ENCODE measurements at places on chromosomes 16 and 17.

DNA sequence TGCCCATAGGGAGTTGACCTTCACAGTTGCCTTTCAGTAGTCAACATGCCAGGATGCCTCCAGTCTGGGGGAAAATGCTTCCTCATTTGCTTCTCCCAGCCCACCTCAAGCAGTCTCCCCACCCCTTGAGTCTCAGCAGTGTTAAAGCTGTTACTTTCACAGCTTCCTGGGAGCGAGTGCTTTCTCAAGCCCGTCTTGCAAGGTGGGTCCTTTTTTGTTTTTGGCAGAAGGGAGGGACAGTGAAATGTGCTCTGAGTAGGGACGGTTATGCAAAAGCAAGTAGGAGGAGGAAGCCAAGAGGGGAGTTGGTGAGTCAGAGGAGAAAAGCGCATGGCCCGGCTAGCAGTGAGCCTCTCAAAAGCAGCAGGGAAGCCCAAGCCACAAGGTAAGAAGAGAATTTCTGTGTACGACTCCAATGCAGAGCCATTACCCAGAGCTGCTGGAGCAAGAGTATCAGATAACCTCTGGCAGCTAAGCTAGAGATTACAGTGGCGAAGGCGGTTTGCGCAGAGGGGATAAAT lies at the start of gene CHST4:
CHST4 (plus strand) TSS at position 316 of the 521 bp plus-strand sequence. CDS start 10,252 bp downstream, outside the sequence.
- DNase-seq, result no peak

DNA sequence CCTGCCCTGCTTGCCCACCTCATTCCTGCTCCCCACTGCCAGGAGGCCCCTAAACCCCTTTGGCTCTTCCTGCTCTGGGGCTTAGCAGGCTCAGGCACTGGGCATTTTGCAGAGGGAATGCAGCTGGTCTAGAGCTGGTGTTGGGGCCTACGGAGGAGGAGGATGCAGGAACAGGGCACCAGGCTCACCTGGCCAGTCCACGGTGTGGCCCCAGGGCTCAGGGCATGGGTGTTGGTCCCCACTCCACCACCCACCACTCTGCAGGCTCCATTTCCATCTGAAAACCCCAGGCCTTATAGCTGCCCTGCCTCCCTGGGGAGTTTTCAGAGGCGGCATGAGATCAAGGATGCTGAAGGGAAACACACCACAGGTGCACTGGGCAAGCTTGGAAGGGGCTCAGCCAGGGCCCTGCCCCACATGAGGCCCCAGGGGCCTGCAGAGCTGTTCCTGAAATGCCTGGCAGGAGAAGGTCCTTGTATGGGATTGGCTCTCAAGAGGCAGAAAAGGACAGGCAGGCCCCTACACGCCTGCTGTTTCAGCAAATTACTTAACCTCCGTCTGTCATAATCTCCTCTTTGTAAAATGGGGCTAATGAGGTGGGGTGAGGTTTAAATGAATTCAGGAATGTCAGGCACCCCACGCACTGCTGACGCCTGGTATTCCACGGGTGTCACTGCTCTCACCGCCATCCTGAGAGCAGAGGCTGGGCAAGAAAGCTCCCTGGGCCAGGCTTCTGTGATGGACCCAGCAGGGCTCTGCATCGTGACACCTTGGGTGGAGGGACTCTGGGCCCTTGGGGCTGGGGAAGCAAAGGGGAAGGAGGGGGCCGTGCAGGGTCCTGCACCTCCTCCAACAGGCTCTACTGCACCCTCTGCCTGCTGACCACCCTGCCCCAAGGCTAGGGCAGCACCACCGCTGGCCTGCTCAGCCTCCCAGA lies 9.3 kb downstream of the SLC47A2 start:
- no peak for DNase-seq

- no peak for DNase-seq
Measured at GRCh38 chr17:46100590-46100989, 92.6 kb downstream of the KANSL1 start.

DNA sequence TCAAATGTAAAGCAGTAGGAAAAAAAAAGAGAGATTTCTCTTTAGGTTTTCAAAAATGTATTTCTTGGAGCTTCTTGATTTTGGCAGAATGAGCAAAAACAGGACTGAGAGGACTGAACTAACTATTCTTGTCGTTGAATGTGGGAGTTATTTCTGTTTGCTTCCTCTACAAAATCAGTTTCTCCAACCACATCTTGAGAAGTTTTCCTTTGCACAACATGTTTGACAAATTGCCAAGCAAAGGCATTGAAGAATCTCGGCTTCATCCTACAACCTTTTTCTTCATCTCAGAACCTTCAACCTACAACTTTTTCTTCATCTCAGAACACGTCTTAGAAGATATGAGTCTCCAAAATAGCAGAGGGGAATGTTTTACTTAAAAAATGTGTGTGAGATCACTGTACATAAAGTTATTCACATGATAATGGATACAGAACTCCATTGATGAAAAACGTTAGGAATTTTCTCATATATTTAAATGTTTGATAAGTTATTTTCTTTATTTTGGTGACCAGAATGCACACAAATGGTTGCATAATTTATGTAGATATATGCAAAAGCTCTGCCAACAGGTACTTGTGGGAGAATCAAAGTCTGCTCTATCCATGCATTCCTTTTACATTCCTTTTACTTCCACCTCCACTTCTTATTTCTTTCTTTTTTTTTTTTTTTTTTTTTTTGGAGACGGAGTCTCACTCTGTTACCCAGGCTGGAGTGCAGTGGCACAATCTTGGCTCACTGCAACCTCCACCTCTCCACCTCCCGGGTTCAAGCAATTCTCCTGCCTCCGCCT lies 370.0 kb downstream of the KCNJ2 start:
- no peak for DNase-seq

- no peak for DNase-seq
Measured at GRCh38 chr17:64095144-64095882, 34.6 kb downstream of the ERN1 start.

DNA sequence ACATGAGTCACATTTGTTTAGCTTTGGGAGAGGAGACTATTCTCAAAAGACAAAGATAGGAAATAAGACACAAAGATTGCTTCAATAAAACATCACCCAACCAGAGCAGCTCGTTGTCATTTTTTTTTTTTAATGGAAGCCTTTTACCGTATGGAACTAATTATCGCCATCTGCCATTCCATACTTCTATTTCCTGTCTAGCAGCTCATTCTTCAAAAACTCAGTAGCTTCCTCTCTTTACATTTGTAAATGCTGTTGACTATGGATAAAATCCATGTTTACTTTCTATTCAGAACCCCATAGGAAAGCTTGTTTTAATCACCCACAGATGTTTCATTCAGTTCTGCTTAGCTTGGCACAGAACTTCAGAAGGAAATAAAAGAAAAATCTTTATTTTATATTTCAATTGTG lies 110.0 kb upstream of the PSMD7 start:
- no peak for DNase-seq

DNA sequence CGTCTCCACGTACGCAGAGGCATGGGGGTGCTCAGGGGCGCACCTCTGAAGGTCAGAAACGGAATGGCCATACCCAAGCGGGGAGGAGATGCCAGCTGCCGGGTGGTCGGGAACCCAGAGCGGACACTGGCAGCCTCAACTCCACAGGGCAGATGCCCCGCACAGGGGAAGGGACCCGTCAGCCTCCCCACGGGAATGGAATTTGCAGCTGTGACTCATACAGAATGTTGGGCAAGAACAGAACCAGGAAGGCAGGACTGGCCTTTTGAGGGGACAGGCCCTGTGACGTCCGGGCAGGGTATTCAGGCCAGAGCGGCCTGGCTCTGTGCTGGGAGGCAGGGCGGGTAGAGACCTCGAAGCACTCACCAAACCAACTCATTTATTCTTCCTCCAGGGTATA lies 7.5 kb downstream of the TK1 start:
- DNase-seq, result no peak

GRCh38 chr16:29791845-29792807 lies 1.6 kb downstream of the KIF22 start:
- DNase-seq, result no peak

DNA sequence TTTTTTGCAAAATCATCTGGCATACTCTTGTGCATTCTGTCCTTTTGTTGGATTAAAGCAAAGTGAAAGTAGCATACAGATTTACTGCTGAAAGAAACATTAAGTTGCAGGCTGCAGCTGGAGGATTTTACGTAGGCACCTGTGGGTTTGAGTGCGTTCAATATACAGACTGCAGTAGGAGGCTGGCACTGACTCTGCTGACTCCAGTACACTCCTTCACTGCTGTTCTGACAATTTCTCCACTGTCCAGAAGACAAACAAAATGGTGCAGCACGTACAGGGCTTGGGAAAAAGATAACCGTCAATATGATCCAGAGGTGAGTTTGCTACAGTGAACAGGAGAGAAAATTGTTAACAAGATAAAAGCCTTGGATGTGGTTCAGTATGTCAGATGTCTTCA lies 73.3 kb downstream of the TANC2 start:
- no peak for DNase-seq

DNA sequence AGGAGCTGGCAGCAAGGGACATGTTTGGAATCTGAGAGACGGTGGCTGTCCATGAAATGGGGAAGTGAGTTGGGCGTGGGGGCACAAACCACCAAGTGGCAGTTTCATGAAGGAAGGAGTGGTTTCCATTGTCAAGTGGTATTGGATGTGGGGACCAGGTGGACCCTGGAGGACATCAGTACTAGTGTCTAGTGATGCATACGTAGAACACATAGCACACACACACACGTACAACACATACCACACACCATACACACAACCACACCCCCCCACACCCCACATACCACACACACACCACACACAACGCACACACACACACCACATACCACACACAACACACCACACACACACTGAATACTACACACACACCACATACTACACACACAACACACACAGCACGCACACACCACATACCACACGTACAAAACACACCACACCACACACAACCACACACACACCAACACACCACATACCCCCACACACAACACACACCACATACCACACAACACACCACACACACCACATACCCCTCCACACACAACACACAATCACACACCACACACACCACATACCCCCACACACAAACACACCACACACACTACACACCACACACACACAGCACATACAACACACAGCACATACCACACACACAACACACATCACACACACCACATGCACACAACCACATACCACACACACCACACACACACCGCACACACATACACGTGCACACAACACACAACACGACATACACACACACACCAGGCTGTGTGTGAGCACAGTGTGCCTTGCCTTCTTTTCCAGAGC lies 41.1 kb upstream of the GSE1 start:
- DNase-seq, result no peak

- no peak for DNase-seq
Measured at GRCh38 chr16:7452090-7452489, 119.4 kb downstream of the RBFOX1 start.

DNA sequence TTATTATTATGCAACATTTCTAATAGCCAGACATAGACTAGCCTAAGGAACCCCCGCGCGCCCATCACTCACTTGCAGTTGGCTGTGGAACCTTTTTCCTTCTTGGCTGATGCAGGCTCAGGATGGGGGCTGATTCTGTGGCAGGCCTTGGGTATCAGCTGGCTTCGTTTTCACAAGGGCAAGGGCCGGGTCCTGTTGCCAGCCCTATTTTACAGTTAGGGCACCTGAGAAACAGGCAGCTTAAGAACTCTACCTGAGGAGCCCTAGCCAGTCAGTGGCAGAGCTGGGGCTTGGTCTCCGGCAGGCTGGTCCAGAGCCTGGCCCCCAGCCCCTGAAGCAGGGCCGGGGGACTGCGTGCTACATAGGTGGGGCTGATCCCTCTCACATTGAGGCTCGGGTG lies 28.7 kb downstream of the ADGRG5 start:
- no peak for DNase-seq

DNA sequence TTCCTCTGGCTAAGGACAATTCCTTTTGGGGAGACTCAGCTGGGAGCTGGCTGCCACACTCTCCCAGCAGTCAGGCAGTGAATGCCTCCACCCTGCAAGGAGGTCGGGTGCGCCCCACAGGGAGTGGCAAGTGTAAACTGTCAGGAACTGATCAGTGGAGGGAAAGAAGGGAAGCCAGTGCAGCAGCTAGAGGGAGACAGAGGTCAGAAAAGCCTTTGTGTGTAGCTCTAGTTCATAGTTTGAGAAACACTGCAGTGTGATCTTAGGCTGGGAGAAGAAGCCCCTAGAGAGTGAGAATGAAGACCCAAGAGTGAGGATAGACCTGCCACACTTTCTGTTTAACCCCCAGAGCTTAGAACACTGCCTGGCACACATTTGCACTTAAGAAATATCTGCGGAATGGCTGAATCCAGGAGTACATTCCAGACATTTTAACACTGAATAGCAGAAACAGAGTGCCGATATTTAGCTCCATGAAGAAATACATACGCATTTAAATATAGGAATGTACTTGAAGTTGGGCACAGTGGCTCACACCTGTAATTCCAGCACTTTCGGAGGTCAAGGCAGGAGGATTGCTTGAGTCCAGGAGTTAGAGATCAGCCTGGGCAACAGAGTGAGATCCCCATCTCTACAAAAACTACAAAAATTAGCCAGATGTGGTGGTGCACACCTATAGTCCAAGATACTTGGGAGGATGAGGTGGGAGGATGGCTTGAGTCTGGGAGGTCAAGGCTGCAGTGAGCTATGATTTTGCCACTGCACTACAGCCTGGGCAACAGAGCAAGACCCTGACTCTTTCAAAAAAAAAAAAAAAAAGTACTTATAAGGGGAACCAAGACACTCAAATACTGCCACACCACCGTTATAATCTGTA lies 11.1 kb upstream of the SLC5A11 start:
- DNase-seq, result no peak

DNA sequence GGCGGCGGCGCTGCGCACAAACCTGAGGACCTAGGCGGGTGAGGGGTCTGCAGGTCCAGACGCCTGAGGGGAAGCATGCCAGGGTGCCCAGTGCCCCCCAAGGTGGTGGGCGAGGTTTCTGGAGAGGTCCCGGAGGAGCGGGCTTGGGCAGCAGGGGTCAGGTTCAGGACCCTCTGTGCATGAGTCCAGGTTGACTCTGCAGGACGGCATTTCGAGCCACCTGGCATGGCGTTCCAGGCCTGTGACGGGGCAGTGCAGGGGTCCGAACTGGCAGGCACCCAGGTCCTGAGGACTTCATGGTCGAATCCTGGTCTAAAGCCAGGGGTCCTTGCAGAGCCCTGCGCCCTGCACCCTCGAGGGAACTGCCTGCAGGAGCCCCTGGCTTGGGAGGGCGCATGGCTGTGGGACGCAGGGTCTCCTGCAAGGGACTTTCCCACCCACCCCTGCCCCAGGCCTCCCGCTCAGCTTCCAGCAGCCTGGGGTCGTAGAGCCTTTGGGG lies 3.5 kb downstream of the SLC16A3 start:
- no peak for DNase-seq

- DNase-seq, result no peak
Measured at GRCh38 chr17:67165201-67165600, 79.8 kb downstream of the HELZ start.

- no peak for DNase-seq
Measured at GRCh38 chr16:7211781-7212180, 120.9 kb upstream of the RBFOX1 start.

DNA sequence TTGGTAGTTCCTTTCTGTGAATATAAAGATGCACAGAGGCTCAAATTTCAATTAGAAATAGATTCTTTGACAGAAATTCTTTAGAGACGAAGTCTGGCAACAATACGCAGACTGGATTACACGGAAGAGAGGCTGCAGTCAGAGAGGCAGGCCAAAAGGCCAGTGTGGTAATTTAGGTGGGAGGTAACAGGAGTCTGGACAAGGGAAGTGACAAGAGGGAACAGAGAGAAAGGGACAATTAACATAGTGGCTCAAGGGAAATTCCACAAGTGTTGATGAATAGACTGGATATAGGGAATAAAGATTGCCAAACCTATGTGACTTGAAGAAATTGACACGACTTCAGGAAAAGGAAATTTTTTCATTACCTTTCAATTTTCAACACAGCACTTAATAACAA lies 54.6 kb downstream of the STX8 start:
- DNase-seq, result no peak

GRCh38 chr17:74524653-74525464 lies 6.4 kb downstream of the CD300LB start:
- no peak for DNase-seq

GRCh38 chr17:76755285-76755684 lies 17.4 kb downstream of the MFSD11 start:
- no peak for DNase-seq

Measured in stimulated activated CD8-positive, alpha-beta memory T cell treated with anti-CD3 and anti-CD28 coated beads, Interleukin-4, amount 100 ng/mL, for 4 hours (primary cell).